ENCODE measurements at places on chromosomes 2 and 18.
A peak's percentile ranks its signal among the peaks of the same experiment; 100 is the strongest.

DNA sequence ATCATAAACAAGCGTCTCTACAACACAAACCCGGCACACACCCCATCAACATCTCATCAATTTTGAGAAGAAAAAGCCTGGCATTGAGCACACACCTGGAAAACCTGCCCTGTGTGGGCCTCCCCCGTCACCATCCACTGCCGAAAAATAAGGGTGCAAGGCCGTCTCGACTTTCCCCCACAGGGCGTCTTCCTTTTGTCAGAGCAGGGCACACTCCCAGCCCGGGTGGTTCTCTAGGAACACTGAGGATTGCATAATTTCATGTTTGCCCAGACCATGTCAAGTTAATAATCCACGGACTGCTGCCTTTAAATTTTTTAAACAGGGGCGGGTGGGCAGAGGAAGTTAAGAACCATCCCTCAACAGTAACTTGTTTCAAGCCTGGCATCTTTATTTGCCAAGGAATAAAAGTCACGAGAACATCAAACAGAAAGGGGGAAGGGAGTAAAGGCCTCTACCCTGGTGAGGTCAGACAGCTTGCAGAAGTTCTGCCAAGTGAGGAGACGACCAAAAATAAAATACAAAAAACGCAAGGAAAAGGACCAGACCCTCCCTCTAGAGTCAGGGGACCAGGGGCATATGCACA lies 2.1 kb downstream of the TFCP2L1 start:
- peak; percentile 4 for DNase-seq

- no peak for DNase-seq
These were observed 68.4 kb downstream of the LIPG start for GRCh38 chr18:49630246-49630699.

- peak; percentile 46 for DNase-seq
These were observed 5.8 kb upstream of the SEMA4C start for GRCh38 chr2:96875498-96876268.

- no peak for DNase-seq
These were observed 447.3 kb downstream of the XIRP2 start for GRCh38 chr2:167335541-167335992.

- DNase-seq, result peak; percentile 5
These were observed 820 bp upstream of the MATN3 start for GRCh38 chr2:20013126-20013849.

DNA sequence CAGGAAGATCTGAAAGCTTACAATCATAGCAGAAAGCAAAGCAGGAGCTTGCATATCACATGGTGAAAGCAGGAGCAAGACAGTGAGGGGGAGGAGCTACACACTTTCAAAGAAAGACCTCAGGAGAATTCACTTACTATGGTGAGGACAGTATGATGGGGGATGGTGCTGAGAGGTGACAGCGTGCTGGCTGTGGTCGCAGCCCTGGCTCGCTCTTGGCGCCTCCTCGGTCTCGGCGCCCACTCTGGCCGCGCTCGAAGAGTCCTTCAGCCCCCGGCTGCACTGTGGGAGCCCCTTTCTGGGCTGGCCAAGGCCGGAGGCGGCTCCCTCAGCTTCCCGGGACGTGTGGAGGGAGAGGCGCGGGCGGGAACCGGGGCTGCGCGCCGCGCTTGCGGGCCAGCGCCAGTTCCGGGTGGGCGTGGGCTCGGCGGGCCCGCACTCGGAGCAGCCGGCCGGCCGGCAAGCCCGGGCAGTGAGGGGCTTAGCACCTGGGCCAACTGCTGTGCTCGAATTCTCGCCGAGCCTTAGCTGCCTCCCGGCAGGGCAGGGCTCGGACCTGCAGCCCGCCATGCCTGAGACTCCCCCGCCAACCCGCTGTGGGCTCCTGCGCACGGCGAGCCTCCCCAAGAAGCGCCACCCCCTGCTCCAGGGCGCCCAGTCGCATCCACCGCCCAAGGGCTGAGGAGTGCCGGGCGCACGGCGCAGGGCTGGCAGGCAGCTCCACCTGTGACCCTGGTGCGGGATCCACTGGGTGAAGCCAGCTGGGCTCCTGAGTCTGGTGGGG lies 131.9 kb upstream of the SPATS2L start:
- DNase-seq, result no peak

DNA sequence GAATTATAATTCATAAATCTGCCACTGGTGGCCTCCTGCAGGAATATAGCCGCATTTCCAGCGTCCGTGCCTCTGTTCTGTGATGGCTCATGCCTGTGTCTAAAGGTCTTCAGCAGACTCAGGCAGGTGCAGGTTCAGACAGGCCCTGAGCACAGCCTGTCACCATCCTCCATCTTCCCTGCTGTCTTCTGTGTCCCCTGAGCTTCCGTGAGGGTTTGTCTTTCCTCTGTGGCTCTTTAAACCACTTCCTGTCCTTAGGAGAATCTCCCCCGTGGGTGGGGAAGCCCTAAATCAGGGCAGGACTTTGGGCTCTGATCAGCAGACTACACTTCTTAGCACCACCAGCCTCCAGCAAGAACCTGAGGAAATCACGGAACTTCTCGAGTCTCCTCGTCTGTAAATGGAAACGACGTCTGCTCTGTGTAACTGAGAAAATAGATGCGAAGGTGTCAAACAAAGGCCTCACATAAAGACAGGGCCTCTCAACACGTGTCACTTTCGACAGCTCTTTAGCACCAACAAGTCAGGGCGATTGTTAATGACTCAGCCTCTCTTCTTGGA lies 24.1 kb upstream of the NFATC1 start:
- DNase-seq, result no peak

- no peak for DNase-seq
These were observed 37.5 kb upstream of the CYP26B1 start for GRCh38 chr2:72185206-72185605.

- DNase-seq, result peak; percentile 75
These were observed 369.1 kb downstream of the MTX2 start for GRCh38 chr2:176638167-176639015.

GRCh38 chr2:200456567-200456966 lies 53.3 kb downstream of the KCTD18 start:
- DNase-seq, result no peak

DNA sequence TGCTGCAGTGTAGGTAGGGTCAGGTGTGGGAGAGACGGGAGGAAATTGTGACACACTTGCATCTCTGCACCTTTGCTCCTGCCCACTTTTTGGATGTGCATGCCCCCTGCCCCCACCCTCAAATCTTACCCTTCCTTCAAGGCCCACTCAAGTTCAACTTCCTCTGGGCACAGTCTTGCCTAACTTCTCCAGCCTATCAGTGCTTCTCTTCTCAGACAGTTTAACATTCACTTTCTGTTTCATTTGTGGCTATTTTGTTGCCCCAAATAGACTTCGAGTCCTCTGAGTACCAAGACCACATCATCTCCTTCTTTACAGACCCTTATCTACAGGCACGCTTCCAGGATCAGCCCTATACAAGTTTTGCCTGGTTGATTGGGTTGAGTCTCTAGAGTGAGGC lies 2.7 kb downstream of the ST8SIA5 start:
- no peak for DNase-seq

- peak; percentile 2 for DNase-seq
These were observed 133.4 kb downstream of the DOCK10 start for GRCh38 chr2:224908818-224909217.

All from NCI-H69 (cell line).